Tibial nerve (tissue), 4 donors: ENCODE measurements at places on chromosomes 2 and 18. TPM values are rescaled to one million over a fixed set of nuclear protein-coding genes. Genes with fewer than 3 reads are reported as not detected.

- DNase-seq = no peak
Measured at GRCh38 chr2:46073540-46074046, 223.6 kb upstream of the EPAS1 start.

GRCh38 chr2:236858661-236859060, 227.0 kb upstream of the COPS8 start:
- no peak for DNase-seq

DNA sequence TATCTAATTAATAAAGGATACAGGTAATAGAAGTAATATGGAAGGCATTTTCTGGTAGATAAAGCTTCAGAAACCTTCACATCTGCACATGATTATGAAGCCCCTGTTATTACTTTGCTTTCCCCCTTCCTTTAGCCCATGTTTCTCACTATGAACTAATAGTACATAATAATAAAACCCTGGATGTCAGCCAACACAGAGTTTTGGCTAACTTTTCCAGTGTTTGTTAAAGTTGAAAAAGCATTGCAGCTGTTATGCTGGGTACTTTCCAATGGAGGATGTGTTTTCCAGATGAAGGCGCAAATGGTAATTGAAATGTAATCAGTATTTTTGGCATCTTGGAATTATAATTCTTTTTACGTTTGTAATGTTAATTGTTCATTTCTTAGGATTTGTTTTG, 43.5 kb downstream of the SPTBN1 start:
- DNase-seq = no peak

GRCh38 chr2:137369106-137369505, 595.2 kb upstream of the HNMT start:
- DNase-seq = no peak

- no peak for DNase-seq
Measured at GRCh38 chr2:232523402-232523681, 2.6 kb upstream of the CHRND start.

DNA sequence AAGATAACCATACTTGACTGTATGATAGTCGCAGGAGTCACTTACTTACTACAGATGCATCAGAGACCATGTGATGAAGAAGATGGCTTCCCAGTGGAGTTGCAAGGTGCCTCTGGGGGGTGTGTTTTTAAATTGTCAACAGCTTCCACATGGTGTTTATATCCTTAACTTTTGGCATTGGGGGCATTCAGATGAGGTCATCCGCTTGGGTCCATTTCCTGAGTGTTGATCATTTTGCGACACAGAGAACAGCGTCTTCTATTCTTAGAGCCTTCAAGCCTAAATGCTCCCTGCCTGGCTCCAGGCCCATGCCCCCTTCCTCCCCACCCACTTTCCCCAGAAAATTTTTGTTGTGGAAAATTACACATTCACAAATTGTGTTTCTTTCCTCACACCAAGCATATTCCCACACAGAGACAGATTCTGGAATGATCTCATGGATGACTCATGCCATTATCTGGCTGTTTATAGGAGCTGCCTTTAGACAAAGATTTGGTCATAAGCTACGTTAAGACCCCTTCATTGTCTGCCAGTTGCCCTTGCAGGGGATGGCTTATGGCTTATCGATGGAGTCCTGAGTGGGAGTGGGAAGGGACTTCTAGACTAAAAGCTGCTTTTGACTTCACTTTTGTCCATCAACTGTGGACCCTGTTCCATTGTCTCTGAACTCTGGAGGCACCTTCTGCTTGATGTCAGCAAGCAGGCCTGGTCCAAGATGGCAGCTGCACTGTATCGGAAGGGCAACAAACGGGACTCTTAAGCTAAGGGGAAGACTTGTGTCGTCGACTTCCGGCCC, 91.8 kb downstream of the CABLES1 start:
- peak; percentile 33 for DNase-seq

DNA sequence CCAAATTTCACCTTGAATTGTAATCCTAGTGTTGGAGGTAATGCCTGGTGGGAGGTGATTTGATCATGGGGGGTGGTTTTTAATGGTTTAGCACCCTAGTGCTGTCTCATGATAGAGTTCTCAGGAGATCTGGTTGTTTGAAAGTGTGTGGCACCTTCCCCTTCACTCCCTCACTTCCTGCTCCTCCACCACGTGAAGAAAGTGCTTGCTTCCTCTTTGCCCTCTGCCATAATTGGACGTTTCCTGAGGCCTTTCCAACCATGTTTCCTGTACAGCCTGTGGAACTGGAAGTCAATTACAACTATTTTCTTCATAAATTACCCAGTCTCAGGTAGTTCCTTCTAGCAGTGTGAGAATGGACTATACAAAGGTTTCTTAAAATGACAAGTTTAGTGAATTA, 251.8 kb upstream of the NETO1 start:
- DNase-seq = no peak

DNA sequence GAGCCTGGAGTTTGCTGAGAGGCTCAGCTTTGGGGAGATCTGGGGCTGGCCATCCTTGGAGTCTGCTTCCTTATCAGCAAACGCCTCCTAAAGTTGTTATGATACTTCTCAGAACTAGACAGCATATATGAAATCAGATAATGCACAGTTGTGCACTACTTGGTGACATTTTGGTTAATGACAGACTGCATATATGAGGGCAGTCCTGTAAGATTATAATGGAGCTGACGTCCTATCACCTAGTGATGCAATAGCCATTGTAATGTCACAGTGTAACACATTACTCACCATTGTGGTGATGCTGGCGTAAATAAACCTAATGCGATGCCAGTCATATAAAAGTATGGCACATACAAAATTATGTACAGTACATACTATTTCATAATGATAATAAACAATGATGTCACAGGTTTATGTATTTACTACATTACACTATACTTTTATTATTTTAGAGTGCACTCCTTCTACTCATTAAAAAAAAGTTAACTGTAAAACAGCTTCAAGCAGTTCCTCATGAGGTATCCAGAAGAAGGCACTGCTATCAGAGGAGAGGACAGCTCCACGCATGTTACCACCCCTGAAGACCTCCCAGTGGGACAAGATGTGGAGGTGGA, 298.1 kb upstream of the REV1 start:
- DNase-seq = no peak

GRCh38 chr18:48328473-48329210, 80.5 kb downstream of the ZBTB7C start:
- no peak for DNase-seq

- DNase-seq = no peak
Measured at GRCh38 chr2:241560883-241561474, 2.4 kb downstream of the BOK start.

- no peak for DNase-seq
Measured at GRCh38 chr2:6818012-6818411, 47.7 kb downstream of the CMPK2 start.

DNA sequence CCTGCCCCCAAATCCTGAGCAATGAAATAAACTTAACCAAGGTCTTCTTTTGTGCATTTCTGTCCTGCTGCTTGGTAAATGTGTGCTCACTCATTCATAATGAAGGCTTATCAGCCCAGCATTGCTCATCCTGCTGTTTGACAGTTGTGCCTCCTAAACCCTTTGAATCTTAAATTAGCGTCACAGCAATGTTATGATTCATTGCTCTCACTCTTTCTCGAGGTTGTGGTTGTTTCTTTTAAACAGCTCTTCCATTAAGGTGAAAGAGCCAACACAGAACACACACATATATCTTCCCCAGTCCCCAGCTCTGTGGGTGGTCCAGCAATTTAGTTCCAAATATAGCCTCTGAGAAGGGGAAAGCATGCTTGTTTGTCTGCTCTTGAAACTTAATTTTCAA, 84.0 kb downstream of the EVA1A start:
- no peak for DNase-seq

DNA sequence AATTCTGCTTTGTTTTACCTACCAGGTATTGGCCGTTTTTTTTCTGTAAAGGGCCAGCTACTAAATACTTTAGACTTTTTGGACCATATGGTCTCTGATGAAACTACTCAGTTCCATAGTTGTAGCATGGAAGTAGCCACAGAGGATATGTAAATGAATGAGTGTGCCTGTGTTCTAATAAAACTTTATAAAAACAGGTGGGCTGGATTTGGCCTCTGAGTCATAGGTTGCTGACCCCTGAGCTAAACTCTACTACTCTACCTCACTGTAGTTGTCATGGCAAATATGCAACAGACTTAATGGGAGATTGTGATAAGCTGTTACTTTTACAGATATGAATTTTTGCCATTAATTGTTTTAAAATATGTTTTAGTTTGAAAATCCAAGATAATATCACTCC, 19.7 kb downstream of the CLIP4 start:
- DNase-seq = no peak

GRCh38 chr2:120132190-120132589, 91.0 kb downstream of the TMEM185B start:
- no peak for DNase-seq

DNA sequence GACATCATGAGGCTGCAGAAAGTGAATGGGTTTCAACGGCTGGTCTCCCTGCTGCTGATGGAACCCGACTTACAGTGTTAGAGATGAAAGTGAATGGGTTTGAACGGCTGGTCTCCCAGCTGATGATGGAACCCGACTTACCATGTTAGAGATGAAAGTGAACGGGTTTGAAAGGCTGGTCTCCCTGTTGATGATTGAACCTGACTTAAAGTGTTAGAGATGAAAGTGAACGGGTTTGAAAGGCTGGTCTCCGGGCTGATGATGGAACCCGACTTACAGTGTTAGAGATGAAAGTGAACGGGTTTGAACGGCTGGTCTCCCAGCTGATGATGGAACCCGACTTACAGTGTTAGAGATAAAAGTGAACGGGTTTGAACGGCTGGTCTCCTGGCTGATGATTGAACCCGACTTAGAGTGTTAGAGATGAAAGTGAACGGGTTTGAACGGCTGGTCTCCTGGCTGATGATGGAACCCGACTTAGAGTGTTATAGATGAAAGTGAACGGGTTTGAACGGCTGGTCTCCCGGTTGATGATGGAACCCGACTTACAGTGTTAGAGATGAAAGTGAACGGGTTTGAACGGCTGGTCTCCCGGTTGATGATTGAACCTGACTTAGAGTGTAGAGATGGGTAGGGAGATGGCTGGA, 76.1 kb upstream of the ALKAL2 start:
- DNase-seq = no peak

DNA sequence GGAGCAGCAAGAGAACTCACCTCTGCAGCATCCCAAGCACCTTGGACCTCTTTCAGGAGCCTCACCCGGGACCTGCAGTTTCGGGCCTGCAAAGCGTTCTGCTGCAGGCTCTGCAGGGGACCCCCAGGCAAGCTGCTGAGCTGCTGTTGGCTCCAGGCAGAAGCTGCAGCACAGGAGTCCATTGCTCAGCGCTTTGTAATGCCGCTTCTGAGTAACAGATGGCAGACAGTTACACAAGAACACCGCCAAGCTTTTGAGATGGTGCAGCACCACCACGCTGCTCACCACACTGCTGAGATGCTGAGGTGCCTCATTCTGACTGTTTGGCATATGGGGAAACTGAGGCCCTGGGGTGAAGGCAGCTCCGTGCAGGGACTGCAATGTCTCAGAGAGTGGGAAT, 1.9 kb upstream of the GALNT14 start:
- no peak for DNase-seq

DNA sequence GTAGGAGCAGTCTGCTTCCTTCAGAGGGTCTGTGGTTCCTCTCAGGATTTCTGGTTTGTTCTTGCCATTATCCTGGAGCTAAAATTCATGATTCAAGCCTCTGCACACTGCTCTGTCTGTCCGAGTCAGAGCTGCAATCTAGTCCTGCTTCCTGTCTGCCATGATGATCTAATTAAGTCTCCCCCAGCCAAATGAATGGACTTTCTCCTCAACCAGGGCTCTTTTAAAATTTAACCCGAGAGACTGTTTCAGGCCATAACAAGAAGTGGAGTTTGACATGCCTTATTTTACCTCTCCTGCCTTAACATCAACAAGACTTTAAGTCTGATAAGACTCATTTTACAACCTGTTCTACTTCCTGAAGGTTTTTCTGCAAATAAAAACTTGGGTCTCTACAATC, 1009.6 kb upstream of the DDX18 start:
- DNase-seq = no peak

DNA sequence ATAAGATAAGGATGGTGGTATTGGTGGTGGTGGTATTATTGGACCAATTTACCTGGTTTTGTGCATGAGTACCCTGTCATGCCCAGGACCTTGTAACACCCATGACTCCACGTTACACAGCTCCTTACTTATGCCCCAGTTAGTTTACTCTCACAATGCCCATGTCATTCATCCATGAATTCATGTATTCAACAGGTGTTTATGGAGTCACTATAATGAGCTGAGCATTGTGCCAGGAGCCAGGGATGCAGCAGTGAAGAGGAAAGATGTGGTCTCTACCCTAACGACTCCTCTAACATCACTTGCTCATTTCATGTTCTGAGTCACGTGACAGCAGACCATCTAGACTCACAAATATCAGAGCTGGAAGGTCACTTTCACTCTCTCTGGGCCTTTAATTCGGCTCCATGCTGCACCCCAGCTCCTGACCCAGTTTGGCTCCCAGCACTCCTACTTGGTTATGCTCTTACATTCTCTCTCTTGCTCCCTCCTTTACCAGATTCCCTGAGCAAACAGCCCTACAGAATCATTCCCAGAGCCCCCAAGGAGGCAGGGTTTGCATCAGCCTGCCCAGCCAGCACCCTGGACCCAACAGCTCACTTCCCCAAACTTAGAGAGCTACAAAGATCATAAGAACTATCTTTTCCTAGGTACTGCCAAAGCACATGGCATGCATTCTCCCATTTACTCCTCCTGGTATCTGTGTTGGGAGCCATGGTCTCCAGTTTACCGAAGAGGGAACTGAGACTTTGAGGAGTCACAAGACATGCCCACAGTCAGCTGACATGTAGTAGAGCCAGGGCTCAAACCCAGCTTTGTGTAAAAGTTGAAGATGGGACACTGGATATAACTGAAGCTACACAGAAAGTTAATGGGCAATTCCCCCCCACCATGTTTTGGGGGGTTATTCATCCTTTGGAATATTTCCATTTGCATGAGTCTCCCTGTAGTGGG, 449.9 kb downstream of the LRATD1 start:
- no peak for DNase-seq

DNA sequence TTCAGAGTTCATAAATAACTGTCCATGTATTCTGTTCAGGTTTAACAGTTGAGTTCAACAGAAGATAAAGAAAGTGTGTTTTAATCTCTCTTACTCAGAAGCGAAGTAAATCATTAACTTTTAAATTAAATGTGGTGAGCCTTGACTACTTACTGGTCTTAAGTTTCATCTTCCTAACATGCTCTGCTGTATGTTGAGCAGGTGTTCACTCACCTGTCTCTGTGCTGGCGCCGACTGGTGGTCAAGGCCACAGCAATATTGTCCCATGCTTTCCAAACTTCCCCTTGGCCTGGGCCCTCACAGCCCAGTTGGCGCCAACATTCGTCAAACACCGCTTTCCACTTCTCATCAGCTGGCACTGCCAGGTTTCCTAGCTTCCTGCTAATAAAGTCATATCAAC, 17.0 kb upstream of the MPP4 start:
- DNase-seq = no peak

GRCh38 chr18:28108814-28109213, 68.1 kb downstream of the CDH2 start:
- no peak for DNase-seq

- DNase-seq = peak; percentile 64
Measured at GRCh38 chr2:199985625-199986207, 30.3 kb downstream of the MAIP1 start.

GRCh38 chr2:6290217-6291015, 575.3 kb downstream of the CMPK2 start:
- no peak for DNase-seq

POTEJ gene
- total RNA-seq = not detected

LIPT1 gene
- 10.0 TPM for total RNA-seq

CAVIN2 gene
- total RNA-seq = 54.0 TPM

PLEK gene
- 9.8 TPM for total RNA-seq

RNU2-63P gene
- not detected for total RNA-seq
